ENCODE measurements at places on chromosomes 2 and 18.

- no peak for DNase-seq
Measured at GRCh38 chr18:62729487-62730386, 14.4 kb downstream of the PHLPP1 start.

DNA sequence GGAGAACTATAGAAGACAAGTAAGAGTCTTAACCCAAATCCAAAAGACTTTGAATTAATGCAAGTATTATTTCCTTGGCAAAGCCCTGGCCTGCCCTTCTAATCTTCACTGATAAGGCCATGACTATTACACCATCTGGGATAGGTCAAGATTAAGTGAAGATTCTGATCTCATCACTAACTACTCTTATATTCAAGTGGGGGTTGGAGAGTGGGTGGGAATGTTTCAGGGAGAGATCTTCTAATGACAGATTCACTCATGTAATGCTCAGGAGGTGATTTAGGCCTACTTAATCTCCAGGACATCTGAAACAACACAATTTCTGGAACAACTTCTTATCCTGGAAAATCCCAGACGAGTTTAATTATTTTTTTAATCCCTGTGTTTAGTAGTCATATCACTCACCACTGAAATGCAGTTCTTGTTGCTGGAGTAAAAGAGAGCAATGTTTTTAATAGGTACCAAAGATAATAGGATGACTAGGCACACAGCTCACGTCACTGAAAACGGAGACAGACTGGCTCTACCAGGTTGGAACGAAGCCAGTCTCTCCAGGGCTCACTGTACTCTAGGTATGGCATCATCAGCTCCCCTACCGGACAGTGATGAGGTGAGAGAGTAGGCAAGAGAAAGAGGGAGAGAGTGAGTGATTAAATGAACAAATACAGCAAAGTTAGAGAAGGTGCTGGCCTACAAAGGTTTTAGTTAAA lies 133.1 kb downstream of the NCKAP5 start:
- DNase-seq: no peak

GRCh38 chr2:203713381-203713780 lies 6.9 kb downstream of the CD28 start:
- no peak for DNase-seq

- DNase-seq: no peak
Measured at GRCh38 chr2:98479959-98480524, 35.4 kb downstream of the INPP4A start.

GRCh38 chr2:228352048-228352447 lies 170.6 kb upstream of the SPHKAP start:
- DNase-seq: no peak

DNA sequence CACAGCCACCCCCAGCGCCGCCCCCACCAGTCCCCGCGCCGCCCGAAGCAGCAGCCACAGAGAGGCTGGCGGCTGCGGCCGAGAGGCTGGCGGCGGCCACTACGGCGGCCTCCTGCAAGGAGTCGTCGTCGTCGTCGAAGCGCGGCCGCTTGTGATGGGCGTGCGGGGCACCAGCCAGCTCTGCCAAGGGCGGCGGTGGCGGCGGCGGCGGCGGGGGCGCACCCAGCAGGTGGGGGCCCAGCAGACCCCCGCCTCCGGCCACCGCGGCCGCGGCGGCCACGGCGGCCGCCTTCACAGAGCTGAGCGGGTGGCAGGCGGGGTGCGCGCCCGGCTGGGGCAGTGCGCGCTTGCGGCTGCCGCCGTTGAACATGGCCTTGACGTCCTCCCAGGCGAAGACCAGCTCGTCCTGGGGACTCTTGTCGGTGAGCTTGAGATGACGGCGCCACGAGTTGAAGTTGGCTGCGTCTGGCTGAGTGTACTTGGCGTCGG lies 3.3 kb downstream of the SKOR2 start:
- no peak for DNase-seq

- no peak for DNase-seq
Measured at GRCh38 chr2:47636596-47637264, 146.2 kb upstream of the MSH6 start.

DNA sequence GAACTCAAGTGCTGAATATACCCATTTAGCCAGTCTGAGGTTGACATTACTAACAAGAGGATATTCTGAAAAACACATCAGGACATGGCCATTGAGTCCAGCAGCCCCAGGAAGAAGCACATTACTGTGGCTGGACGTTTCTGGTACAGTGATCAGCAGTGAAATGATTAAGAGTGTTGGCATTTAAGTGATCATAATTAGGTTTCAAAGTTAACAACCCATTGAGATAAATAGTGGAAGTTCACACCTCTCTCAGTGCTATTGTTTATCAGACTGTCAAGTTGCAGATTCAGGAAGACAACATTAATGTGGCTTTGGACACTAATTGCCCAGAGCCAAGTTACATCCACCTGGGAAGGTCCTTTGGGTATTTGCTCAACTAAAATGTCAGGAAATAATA lies 139.5 kb upstream of the GAREM1 start:
- DNase-seq: no peak

GRCh38 chr2:63525905-63526304 lies 62.4 kb downstream of the WDPCP start:
- DNase-seq: no peak

DNA sequence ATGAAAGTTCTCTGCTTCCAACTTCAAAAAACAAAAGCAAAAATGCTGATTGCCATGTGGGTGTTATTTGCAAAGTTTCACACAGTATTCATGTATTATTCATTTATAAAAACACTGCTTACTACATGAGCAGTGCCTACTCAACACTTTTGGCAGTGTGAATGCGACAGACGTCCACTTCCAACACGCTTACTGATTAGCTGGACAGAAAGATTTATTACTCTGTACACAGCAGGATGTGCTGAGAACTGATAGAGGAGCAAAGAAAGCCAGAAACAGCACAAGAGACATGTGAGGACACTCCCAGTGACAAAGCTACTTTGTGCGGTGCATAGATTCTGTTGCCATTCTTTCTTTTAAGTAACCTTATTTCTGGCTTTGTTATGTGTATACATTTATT lies 258.8 kb downstream of the DLGAP1 start:
- DNase-seq: no peak

GRCh38 chr18:79643054-79643984 lies 36.3 kb upstream of the CTDP1 start:
- DNase-seq: no peak

DNA sequence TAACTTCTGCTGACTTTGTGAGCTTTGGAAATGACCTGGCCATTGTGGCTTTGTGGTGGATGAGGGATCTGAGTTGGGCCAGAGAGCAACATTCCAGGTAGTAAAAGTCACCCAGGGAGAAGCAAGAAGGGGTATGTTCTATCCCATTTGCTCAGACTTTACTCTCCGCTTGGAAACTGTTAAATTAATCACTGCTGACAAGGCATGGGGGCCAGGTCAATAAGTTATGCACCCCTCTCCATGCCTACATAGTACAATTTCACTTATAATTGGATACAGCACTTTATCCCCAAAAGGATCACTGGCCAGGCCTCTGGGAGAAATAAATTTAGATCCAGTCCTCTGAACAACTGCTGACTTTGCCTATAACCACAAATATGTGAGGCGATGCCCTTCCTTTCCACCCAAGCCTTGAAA lies 92.1 kb downstream of the RPRM start:
- DNase-seq: no peak

- no peak for DNase-seq
Measured at GRCh38 chr2:100747996-100748615, 71.8 kb upstream of the NPAS2 start.

DNA sequence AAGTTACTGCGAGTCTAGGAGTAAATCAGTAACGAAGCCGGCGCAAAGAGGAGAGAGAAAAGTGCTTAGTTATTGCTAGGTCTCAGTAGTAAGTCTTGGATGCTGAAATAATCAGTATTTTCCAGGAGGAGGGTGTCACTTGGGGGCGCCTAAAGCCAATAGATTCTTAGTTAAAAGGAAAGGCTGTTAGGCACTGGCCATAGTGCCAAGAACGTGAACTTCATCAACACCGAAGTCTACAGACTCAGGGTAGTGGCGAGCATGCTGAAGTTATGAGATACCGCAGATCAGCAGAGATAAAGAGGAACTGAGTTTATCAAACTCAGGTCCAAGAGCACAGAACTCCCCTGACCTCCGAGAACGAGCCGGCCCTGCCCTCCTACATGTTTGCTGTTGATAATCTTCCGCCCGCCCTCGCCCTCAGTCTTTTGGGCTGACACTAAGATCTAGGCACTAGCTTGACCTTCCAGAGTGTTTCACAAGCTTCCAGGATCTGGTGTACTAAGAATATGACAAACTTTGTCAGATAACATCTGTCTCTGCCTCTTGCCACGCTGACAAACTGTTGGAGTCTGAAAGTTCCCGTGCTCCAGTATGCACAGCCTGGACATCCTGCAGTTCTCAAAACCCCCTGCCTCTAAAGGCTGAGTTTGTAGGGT lies 49.2 kb downstream of the CYB5A start:
- no peak for DNase-seq

- DNase-seq: no peak
Measured at GRCh38 chr2:99205491-99205890, 24.5 kb downstream of the MRPL30 start.

DNA sequence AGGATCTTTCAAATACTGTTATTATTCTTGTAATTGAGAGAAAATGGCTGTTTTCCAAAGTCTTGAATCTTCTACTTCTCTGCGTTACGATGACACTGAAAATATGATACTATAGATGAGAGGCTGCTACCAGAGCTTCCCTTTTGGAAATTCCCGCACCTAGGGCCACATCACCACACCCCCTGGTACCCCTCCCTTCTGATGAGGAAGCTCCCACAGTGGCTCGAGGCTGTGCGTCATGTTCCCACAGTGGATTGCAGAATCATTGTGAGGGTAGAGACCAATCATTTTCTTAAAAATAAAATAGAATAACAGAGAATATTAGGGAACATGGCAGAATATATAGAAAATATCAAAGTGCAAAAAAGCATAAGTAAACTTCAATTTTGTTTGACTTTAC lies 268.9 kb upstream of the SMIM21 start:
- no peak for DNase-seq

GRCh38 chr2:20626698-20627513 lies 24.0 kb downstream of the HS1BP3 start:
- no peak for DNase-seq

DNA sequence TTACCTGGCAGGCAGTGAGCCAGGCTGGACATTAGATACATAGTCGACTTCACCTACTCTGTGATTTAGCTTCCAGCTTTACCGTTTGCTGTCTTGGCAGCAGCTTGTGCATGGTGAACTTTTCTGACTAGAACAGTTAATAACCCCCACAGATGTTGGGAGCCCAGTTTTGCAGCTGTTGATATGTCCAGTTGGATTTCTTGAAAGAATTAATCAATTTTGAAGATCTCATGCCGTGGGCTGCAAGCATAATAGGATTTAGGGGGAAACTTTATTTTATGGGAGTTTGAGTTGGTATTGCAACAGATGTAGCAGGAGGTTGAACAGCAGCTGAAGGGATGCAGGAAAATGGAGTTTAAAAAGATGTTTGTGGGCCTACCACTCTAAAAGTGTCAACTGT lies 13.8 kb downstream of the MYO1B start:
- DNase-seq: no peak

GRCh38 chr2:217945530-217945929 lies 57.3 kb downstream of the TNS1 start:
- DNase-seq: no peak

DNA sequence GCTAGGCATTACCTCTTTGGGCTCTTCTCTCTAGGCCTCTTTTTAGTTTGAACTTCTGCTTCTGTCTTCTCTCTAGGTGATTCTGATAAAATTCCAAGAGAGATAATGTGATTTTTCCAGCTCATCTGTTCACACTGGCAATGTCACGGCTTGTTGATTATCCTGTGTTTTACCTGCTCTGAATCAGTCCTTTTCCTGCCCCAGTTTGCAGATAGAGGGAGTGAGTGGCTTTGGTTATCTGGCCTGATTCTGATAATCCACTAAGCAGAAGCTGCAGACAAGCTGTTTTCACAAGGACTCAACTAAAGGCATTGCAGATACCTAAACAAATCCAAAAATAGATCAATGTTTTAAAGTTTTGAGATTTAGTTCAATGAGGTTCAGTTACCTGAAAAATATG lies 111.9 kb downstream of the DCC start:
- no peak for DNase-seq

- no peak for DNase-seq
Measured at GRCh38 chr2:112547333-112547732, 5.1 kb downstream of the POLR1B start.

- DNase-seq: no peak
Measured at GRCh38 chr2:85763831-85764230, 10.0 kb downstream of the ATOH8 start.

GRCh38 chr2:69279211-69279610 lies 107.8 kb downstream of the GFPT1 start:
- no peak for DNase-seq

DNA sequence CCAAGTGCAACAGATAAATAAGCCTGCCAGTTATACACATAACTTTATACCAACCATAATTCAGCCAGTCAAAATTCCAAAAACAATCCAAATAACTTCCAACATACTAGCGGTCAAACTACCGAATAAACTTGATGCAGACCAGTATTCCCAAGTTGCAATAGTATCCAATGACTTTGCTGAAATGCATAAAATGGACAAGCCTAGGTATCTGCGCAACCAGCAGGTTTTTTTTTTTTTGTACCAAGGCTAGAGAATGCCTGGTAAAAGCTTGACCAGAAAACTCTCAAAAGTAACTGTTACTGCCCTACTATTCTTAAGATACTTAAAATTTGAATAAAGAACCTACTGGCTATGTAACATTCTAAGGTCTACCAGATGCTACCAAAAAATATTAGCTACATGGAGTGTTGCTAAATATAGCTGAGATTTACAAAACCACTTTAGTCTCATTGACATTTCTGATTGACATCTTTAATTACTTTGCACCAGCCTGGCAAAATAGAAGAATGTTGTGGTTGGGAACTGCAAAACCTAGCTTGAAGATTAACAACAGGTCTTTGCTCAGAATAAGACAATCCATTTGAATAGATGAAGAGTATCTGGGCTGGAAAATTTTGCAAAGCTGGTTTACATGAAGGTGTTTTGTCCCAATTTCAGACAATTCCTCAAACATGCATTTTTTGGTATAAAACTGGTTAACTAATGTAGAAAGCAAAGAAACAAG lies 7.3 kb downstream of the SRSF7 start:
- DNase-seq: no peak

DNA sequence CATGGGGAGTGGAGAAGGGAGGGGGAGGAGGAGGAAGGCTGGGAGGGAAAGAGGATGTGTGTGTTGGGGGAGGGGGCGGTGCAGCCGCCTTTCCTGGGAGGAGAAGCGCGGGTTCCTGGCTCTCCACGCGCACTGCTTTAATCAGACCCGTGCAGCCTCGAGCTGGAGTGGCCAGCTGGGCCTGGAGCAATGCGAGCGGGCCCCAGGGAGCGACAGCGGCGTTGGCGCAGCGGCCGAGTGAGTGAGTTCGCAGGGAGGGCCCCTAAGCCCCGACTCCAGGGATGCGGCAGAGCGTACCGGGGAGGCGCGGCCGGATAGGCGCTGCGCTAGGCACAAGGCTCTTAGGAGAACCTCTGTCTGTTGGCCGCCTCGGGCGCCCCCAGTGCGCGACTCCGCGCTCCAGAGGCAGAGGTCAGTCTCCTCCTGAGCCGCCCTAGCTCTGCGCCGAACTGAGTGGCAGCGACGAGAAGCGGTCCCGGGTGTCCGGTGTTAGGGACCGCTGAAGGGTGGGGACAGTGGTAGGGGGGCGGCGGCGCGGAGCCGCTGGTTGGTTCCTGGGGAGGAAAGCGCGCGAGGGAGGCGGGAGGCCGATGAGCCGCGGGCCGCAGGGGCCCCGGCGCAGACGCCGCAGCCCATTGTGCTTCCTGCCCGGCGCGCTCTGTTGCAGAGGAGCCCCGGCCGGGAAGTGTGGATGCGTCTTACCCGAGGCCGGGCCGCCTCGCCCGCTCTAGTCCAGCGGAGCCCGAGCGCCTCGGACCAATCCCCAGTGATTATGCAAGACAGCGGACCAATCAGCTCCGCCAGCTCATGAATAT lies 455 bp upstream of the DLX1 start:
- DNase-seq: no peak

GRCh38 chr2:162297925-162298552 lies 20.4 kb downstream of the IFIH1 start:
- no peak for DNase-seq
